Muscle of leg (tissue), 16 donors: ENCODE measurements at places on chromosomes 6 and 20.
A peak's percentile ranks its signal among the peaks of the same experiment; 100 is the strongest.

GRCh38 chr20:37880726-37881591, 22.0 kb upstream of the VSTM2L start:
- DNase-seq: peak; percentile 88

DNA sequence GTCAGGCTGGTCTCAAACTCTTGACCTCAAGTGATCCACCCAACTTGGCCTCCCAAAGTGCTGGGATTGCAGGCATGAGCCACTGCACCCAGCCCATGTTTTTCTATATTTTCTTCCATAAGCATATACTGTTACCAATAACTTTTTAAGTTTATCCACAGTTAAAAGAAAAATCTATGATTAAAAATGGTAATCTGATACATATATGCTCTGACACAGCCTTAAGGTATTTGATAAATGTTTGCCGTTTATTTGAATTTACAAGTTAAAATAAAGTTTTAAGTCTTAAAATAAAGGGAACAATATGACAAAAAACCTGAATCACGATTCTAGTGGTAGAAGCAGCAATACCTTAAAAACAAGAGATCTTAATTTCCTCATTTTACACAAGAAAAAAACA, 5.2 kb downstream of the STK38 start:
- DNase-seq: no peak

- no peak for DNase-seq
Measured at GRCh38 chr20:61611401-61612180, 359.5 kb downstream of the CDH4 start.

DNA sequence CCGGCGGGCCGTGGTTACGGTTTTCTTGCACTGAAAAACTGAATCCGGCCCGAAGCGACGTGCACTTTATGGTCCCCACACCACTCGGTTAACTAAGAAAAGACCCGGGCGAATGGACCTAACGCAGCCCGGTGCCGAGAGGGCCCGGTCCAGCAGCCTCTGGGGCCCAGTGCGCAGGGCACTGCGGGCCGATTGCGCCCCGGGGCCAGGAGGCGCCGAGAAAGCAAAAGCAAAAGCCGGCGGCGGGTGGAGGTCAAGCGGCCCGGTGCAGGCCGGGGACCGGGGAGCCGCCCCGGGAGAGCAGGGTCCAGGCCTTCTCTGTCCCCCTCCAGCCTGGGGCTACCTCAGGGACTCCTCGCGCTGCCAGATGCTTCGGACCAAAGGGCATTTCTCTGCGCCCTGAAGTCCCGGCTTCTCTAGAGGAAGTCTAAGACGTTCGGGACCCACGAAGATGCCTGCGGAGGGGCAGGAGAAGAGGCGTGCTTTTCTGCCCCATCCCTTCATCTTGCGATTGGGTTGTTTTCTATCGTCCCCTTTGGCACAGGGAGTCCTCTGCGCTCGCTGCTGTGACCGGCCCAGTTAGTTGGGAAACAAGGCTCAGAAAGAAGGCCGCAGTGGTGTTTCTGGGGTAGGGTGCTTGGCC, 4.4 kb downstream of the FOXF2 start:
- no peak for DNase-seq

DNA sequence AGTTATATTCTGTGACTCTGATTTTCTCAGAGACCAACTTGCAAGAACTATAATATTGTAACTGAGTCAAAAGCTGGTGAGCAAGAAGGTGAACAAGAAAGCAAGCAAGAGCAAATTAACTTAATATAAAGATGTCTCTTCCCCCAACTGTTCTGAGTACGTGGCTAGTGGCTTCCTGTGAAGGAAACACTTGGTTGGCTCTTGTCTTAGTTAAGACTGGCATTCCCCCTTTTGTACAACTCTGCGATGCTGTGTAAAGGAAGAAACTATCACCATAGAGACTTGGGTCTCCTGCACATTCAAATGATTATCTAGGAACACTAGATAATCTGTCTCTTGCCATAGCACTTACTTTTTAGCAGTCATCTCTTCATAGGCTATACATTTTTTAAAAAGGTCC, 47.3 kb upstream of the TNFAIP3 start:
- DNase-seq: no peak

DNA sequence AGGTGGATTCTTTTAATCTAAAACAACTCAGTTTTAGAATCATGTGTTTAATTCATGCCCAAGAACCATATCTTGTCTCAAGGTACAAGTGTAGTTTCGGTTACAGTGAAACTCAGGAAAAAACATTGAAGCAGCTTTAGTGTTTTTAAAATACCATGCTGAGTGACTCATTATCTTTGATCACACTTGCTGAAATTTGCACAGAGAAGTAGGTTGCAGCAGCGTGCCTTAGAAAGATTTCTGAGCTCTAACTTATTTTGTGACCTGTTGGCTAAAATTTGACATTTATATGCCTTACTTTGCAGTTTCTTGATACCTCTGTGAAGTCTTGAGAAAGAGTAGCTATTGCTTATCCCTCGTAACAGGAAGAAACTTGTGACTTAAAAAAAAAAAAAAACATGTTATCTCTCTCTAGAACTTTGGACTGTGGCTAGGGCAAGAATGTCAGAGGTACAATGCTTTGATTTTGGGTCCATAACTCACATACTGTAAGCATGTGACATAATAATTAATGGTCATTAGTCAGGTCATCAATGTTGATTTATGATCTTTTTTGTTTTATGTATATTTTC, 34.5 kb upstream of the FUCA2 start:
- DNase-seq: no peak

DNA sequence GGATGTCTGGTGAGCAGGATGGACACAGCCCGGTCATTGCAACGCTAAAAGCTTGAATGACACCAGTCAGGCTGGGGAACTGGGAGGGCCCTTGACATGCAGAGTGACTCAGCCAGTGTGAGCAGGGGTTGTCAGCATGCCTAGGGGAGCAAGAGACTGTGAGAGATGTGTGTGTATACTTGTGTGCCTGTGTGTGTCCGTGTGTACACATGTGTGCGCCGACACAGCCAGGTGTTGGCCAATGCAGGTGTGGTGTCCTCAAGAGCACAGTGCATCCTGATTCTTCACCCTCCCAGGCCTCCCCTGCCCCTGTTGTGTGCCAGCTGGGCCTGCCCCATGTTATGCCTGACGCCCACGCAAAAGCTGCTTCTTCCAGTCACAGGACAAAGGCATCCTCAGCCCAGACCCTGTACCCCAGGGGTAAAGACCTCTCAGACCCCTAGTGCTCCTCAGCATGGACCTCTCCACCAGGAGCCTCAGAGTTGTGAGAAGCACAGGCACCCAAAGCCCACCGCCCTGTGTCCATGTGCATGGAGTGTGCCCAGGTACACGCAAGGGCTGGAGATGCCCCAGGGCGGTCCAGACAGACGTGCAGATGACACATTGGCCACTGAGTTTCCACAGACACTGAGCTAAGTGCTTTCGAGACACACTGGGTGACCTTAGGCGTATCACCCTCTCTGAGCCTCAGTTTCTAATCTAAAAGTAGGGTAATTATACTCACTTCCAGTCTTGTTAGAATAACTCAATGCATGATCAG, 16.6 kb downstream of the NRSN2 start:
- no peak for DNase-seq

- DNase-seq: no peak
Measured at GRCh38 chr6:144619966-144620365, 334.8 kb downstream of the UTRN start.
